Karpas-422 (cell line): ENCODE measurements at places on chromosomes 13 and 19. TPM values are rescaled to one million over a fixed set of nuclear protein-coding genes. Genes with fewer than 3 reads are reported as not detected.

The RPL36 gene
- total RNA-seq = 3,189 and 3,229 TPM in 2 replicates

The FLT1 gene
- total RNA-seq = not detected in 2 replicates

The FFAR1 gene
- total RNA-seq = 0.34 and 2.0 TPM in 2 replicates

The CEACAM16 gene
- total RNA-seq = not detected in 2 replicates

The PGLYRP2 gene
- total RNA-seq = not detected in 2 replicates

The C5AR2 gene
- 1.1 TPM in 1 of 2 replicates, not detected in the other for total RNA-seq

The FSD1 gene
- total RNA-seq = not detected in 2 replicates

The LYPD5 gene
- not detected in 2 replicates for total RNA-seq

GRCh38 chr19:45972081-45972946 is 1.4 kb downstream of the NOVA2 start:
- H3K36me3 ChIP-seq = no peaks in the 10 kb centered on the region
- H3K27me3 ChIP-seq = no peaks in the 10 kb centered on the region
- no peak overlapping the region for H3K27ac ChIP-seq
- peaks cover 7% of the 10 kb centered on the region for H3K4me1 ChIP-seq
- no peak overlapping the region for H3K4me3 ChIP-seq

DNA sequence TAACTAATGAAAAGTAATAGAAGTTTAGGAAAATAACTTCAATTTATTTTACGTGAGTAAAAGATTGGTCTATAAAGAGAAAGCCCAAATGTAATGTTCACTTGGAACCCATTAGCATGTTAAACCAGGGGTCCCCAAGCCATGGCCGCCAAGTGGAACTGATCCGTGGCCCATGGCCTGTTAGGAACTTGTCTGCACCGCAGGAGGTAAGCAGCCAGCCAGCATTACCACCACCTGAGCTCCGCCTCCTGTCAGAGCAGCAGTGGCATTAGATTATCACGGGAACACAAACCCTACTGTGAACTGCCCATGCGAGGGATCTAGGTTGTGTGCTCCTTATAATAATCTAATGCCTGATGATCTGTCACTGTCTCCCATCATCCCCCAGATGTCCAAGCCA is 818.7 kb upstream of the GPC6 start:
- DNase-seq = no peak
- H3K4me3 ChIP-seq = no peak overlapping the region
- no peaks in the 10 kb centered on the region for H3K27me3 ChIP-seq
- H3K27ac ChIP-seq = no peak overlapping the region

GRCh38 chr13:110225609-110226574 is 81.1 kb downstream of the COL4A1 start:
- H3K36me3 ChIP-seq = no peaks in the 10 kb centered on the region
- no peaks in the 10 kb centered on the region for H3K4me1 ChIP-seq
- H3K27me3 ChIP-seq = no peaks in the 10 kb centered on the region
- DNase-seq = no peak

GRCh38 chr19:43623889-43624670 is 4.7 kb upstream of the ZNF428 start:
- H3K4me1 ChIP-seq = peaks cover 20% of the 10 kb centered on the region
- H3K27ac ChIP-seq = no peak overlapping the region
- H3K4me3 ChIP-seq = no peak overlapping the region
- no peaks in the 10 kb centered on the region for H3K36me3 ChIP-seq
- H3K27me3 ChIP-seq = no peaks in the 10 kb centered on the region

DNA sequence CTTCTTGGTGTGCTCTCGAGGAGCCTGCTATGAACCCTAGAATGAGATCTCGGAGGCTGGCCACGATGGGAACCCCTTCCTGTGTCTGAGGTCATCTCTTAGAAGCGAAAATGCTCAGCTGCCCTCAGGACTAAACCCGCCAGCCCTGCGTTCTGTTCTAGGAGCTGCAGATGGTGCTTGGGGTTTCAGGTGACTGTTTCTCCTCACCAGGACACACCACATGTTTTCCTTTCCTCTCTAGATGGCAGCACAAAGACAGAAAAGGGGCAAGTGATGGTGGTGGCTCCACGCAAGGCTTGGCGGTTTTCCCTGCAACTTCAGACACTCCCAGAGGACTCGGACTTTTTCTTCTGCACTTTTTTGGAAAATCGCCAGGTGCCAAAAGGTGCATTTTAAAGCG is 60.1 kb downstream of the RNASEH2B start:
- no peaks in the 10 kb centered on the region for H3K27me3 ChIP-seq
- no peak overlapping the region for H3K27ac ChIP-seq
- no peak for DNase-seq
